Mucosa of descending colon (tissue), 3 donors: ENCODE measurements at places on chromosomes 6 and 20. TPM values are rescaled to one million over a fixed set of nuclear protein-coding genes. Genes with fewer than 3 reads are reported as not detected.

Gene TRIM31
- 121 TPM for total RNA-seq

Gene SLC13A3
- 0.54 TPM for total RNA-seq

Gene KCNK16
- not detected for total RNA-seq

Gene SSTR4
- 0.19 TPM for total RNA-seq

Gene UNC93A
- not detected for total RNA-seq

Gene KIAA0408
- total RNA-seq: 25.0 TPM

Gene ZSCAN23
- total RNA-seq: 0.89 TPM

Gene CLPSL2
- total RNA-seq: not detected

Gene SMPD2
- 24.8 TPM for total RNA-seq

Gene PRR18
- total RNA-seq: not detected

Gene LY86
- 1.2 TPM for total RNA-seq

Gene VGLL2
- total RNA-seq: not detected

Gene CDH4
- not detected for total RNA-seq

Gene BAG2
- total RNA-seq: 43.7 TPM

Gene TSPYL1
- total RNA-seq: 105 TPM

Gene LGSN
- total RNA-seq: 0.09 TPM

Gene ERVFRD-1
- 0.12 TPM for total RNA-seq

Gene MUC21
- 0.12 TPM for total RNA-seq

Gene GJA10
- not detected for total RNA-seq

Gene STMND1
- 0.53 TPM for total RNA-seq

Gene TCP11
- not detected for total RNA-seq

Gene MTCH1
- 153 TPM for total RNA-seq

Gene GLP1R
- total RNA-seq: not detected

Gene HLA-DRA
- 115 TPM for total RNA-seq

Gene MRAP2
- total RNA-seq: 9.0 TPM

Gene HM13
- total RNA-seq: 137 TPM

Gene OR2H2
- total RNA-seq: not detected

Gene APOM
- total RNA-seq: 2.2 TPM

Gene NANP
- 4.9 TPM for total RNA-seq

Gene ESF1
- total RNA-seq: 10.0 TPM

Gene ASIP
- total RNA-seq: not detected

Gene FLRT3
- 8.6 TPM for total RNA-seq

Gene PTCRA
- not detected for total RNA-seq

Gene SUMO4
- 1.7 TPM for total RNA-seq

Gene ALDH5A1
- 5.9 TPM for total RNA-seq

Gene DSP
- 85.2 TPM for total RNA-seq

Gene FBXO9
- 100 TPM for total RNA-seq

Gene PAX1
- not detected for total RNA-seq

Gene CST3
- 916 TPM for total RNA-seq

Gene ECT2L
- total RNA-seq: not detected

Gene MAP7
- total RNA-seq: 68.6 TPM
